ENCODE measurements at places on chromosomes 4 and X. TPM values are rescaled to one million over a fixed set of nuclear protein-coding genes. Genes with fewer than 3 reads are reported as not detected.

The TKTL1 gene
- 5.2 TPM for total RNA-seq

DNA sequence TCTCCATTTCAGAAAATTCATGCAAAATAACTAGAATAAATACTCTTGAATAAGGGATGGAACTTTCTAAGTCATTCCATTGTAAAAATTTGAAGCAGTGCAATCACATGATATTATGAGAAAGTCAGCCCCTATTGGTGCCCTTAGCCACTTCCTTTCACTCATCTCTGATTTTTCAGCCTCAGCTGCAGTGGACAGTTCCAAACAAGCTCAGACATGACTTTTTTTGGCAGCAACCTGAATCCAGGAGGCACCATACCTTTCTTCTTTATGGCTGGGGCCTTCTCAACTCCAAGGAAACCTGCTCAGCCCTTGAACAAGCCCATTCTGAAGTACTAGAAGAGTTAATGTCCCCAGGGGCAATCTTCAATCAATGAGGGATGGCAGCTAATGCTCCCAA, 40.5 kb downstream of the MAPK10 start:
- DNase-seq = no peak

GRCh38 chr4:26171941-26172340, 148.9 kb upstream of the RBPJ start:
- no peak for DNase-seq

- no peak for DNase-seq
Observed at GRCh38 chr4:134201216-134202161, at the start of gene PABPC4L. Gene PABPC4L, minus strand, starts transcription at chr4:134201789. Its CDS starts 770 bp downstream, at chr4:134201019.

DNA sequence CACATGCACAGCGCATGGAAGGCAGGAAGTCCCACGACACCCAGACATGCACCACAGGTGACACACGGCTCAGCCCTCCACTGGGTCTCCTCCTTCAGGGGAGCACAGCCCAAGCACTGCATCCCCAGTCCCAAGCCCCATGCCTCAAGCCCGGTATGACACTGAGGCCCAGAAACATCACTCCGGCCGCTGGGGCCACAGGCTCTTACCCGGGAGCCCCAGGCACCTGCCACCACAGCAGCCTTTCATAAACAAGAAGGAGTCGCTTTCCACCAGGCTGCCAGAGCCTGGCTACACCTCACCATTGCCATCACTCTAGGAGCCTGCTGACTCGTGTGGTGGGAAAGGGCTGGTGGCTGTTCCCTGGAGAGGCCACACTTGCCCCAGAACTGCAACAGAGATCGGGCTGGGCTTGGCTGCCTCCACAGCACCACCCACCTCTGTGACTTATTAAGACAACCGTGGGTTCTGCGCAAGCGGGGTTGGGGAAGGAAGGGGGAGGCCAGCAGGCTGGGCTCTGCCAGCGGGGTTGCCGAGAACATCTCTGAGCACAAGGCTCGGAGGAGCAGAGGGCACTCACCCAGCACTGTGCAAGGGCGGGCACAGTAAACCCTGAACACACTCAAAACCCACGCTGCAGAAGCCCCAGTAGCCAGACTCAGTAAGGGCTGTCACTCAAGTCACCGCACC, 4.5 kb downstream of the HAUS7 start:
- no peak for DNase-seq

GRCh38 chrX:71622576-71623450, 4.5 kb upstream of the CXCR3 start:
- peak; percentile 65 for DNase-seq

GRCh38 chr4:153488006-153488891, 22.1 kb downstream of the TMEM131L start:
- peak; percentile 70 for DNase-seq

DNA sequence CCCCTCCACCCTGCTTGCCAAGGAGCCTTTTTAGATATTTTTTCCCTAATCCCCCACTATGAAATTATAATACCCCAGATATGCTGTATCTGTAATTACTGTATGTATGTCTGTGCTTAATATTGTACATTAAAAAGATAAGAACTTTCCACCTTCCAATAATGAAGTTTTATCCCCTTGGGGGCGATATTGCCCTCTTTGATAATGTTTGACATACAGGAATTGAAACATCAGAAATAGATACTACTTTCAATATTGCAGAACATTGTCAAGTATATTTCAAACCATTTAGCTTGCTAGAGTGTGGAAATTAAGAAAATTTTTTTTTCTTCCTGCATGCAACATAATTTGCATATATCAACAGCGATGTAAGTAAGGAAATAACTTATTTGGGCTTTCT, 58.9 kb downstream of the NAF1 start:
- DNase-seq = peak; percentile 41

- no peak for DNase-seq
Observed at GRCh38 chr4:97457253-97457652, 686.0 kb downstream of the STPG2 start.

The ZFYVE28 gene
- 17.2 TPM for total RNA-seq

The PABPC4L gene
- total RNA-seq = not detected

The BMP2K gene
- 31.3 TPM for total RNA-seq

GRCh38 chr4:169582203-169582602, 30.2 kb downstream of the NEK1 start:
- DNase-seq = no peak

- DNase-seq = no peak
Observed at GRCh38 chr4:186820391-186820891, 96.8 kb upstream of the FAT1 start.

DNA sequence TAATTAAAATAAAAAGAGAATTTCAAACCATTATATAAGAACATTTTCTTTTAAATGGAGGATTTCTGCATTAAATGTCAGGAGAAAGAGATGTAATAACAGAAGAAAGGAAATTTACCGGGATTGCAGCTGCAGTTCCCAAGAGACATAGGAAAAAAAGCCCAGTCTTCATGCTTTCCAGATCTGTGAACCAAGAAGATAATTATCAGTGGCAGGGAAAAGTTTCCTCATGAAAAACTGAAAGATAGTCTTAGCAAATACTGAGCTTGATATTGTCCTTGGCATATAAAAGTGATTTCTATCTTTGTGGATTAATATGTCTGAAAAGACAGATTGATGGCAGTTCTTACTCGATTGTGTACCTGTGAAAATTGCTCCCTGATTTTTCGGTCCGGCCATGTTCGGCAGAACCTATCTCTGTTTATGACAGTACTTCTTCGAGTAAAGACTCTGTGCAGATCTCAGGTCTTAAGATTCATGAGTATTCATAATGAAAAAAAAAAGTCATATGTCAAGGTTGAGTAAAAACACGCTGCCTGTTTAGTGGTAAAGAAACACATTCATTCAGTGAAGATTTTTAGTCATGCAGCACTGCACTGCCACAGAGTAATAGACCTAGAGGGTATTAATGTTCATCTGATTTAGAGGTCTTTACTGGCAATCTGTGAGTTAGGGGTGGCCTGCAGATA, 29.6 kb downstream of the SPARCL1 start:
- DNase-seq = no peak

The CDKN2AIP gene
- 28.2 TPM for total RNA-seq

GRCh38 chr4:2457481-2458295, 11.2 kb upstream of the RNF4 start:
- no peak for DNase-seq

DNA sequence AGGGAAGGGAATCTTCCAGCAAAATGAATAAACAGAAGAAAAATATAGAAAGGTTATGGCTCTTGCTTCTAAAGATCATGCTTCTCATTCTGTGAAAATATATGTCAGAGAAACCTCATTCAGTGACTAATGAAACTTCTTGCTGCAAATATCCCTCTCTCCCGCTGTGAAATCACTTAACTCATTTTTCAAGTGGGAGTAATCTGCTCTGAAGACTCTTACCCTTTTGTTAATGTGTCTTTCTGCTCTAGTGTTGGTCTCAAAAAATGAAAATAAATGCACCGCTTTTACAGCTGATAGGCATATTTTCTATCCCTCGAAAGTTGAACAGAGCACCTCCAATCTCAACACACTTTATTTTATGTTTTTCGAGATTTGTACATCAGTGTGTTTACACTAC, 252.3 kb downstream of the NLGN4X start:
- DNase-seq = no peak

DNA sequence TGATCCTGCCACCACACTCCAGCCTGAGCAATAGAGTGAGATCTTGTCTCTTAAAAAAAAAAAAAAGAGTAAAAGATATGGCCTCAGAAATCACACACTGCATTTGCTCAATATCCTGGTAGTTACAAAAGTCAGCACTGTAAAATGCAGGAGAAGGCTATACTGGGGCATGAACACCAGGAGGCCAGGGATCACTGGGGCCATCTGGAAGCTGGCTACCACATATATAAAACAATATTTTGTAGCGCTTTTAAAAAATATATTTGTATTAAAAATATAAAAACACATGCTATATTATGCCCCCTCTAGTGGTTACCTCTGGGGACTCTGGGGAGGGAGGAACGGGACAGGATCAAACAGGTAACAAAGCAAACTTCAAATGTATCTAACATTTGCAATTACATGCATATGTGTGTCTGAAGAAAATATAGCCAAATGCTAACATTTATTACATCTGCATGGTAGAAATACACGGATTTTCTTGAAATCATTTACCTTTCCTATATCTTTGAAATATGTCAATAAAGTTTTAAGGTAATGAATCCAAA, 4.0 kb downstream of the C4orf46 start:
- DNase-seq = peak; percentile 31

The PAGE4 gene
- total RNA-seq = not detected

- no peak for DNase-seq
Observed at GRCh38 chr4:82042042-82042441, 331.7 kb downstream of the HNRNPD start.

DNA sequence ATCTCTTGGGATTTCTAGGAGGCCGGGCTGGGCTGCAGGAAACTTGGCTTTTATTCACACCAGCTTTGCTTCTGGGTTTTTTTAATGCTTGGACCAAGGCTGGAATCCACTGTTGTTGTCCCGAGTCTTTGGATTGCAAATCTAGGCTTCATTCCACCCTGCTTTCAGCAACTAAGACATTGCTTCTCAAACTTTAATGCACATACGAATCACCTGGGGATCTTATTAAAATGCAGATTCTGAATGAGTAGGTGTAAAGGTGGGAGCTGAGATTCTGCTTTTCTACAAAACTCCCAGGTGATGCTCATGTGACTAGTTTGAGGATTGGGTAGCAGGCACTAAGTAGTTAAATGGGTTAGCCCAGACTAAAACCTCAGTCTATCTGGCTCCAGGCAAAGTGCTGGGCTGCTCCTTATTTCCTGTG, 39.2 kb upstream of the GPC4 start:
- DNase-seq = no peak

- no peak for DNase-seq
Observed at GRCh38 chr4:78691971-78692821, 84.0 kb upstream of the BMP2K start.

- peak; percentile 8 for DNase-seq
Observed at GRCh38 chr4:129344058-129344457, 248.1 kb downstream of the C4orf33 start.

- no peak for DNase-seq
Observed at GRCh38 chr4:156939139-156939538, 32.5 kb downstream of the PDGFC start.

The LIN54 gene
- 39.1 TPM for total RNA-seq

- DNase-seq = no peak
Observed at GRCh38 chr4:174053895-174054294, 229.6 kb downstream of the FBXO8 start.

DNA sequence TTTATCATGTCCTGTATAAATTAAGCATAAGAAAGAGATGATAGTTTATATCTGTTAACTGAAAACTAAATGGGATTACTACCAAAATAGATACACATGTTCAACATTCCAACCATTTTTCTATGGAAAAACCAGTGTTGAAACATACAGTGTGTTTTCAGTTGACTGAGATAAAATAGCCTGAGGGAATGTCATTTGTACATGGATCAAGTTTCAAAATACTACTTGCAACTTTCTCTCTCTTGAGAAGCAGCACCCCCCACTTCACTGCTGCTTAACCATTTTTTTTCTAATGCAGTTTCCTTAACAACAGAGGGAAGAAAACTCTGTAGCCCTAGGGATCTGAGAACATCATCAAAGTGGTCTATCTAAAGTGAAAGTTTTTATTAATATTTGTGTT, 70.8 kb downstream of the NPNT start:
- no peak for DNase-seq

GRCh38 chrX:53684415-53685192, 1.9 kb downstream of the HUWE1 start:
- no peak for DNase-seq

- DNase-seq = no peak
Observed at GRCh38 chr4:88599298-88599697, 7.0 kb downstream of the HERC3 start.

GRCh38 chrX:19342331-19342906, 1.3 kb upstream of the PDHA1 start:
- DNase-seq = no peak

Measured in activated CD4-positive, alpha-beta T cell treated with anti-CD3 and anti-CD28 coated beads, Interleukin-2, amount 10 ng/mL, durations not matched to agents 7 days and 5 days (primary cell).